Activated CD4-positive, alpha-beta memory T cell treated with anti-CD3 and anti-CD28 coated beads, Interleukin-2, amount 10 ng/mL, durations not matched to agents 7 days and 5 days (primary cell): ENCODE measurements at places on chromosomes 7 and 10.

DNA sequence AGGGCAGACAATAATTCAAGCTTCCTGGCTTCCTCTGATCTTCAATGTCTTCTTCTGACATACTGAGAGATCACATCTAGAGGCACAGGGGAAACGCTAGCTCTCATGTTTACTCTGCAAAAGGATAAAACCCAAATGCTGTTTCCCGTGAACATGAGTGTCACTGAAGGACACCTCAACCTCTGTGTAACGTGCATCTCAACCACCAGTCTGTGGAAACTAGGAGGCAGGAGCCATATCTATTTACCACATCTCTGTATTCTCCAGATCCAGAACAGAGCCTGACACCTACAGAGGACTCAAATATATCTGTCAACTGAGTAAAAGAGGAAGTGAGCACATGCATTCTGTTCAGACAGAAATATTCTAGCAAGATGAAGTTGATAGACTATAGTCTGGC lies 140.3 kb upstream of the TARP start:
- no peak for DNase-seq

- DNase-seq, result no peak
Observed at GRCh38 chr7:113349339-113349738, 231.0 kb upstream of the SMIM30 start.

DNA sequence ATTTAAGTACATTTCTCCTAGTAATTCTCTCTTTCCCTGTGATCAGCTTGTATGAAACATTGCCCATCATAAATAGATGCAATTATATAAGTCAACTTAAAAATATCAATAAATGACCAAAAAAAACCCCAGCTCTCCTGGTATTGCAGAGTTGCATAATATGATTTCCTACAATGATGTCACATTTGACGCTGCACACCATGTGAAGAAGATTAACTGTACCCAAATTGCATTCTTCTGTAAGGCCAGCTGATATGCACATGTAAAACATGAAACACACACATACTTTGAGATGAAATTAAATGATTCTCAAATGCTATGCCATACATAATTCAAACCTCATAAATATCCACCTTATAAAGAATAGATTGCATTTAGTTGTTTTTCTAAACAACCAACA lies 115.5 kb downstream of the AGMO start:
- no peak for DNase-seq

DNA sequence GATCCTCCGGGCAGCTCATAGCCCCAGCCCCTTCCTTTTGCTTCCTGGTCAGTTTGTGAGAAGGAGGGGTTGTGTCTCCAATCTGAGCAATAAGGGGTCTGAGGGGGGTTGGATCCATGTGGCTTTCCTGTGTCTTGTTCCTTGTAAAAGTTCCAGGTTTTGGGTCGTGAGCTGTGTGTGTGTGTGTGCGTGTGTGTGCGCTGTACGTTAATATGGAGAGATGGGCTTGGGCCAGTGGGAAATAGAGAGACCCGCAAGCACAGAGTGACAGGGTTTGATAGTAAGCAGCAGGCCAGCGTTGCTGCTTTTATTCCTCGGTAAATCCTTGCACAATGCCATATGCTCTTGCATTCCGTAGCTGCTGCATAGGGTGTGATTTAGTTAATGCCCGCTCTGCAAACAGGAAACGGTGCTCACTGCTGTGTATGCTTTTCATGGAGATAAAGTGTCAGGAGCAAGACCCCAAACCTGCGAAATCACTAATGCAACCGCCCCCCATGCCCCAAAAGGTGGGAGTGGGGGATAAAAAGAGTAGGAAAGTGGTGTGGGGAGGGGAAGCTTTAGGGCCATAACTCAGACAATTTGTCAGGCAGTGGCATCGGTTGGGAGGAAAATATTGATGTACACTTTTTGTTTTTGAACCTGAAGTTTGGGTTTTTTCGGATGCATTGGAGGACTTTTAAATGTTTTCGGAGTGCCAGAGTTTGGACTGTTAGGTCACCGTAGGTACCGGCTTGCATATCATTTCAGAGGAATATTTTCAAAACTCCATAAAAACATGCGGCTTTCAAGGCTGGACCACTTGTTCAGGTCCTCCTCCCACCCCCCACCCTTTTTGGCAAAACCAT lies 108.7 kb downstream of the TCF7L2 start:
- no peak for DNase-seq

DNA sequence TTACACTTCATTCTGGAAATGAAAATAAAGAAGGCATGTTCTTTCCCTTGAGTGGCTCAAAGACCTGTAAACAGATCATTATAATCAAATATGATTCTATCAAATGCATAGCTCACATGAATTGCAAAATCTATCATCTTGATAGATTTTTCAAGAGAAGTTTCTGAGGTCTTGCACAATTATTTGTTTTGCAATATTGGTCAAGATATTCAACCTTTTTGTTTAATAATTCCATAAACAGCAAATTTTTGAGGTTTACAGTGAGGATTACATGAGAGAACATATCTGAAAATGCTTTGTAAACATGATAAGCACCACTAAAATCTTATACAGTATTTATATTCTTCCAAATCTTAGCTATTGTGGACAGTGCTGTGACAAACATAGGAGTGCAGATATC lies 160.8 kb downstream of the HDAC9 start:
- DNase-seq, result no peak

- no peak for DNase-seq
Observed at GRCh38 chr7:40964610-40965009, 738.3 kb downstream of the INHBA start.

DNA sequence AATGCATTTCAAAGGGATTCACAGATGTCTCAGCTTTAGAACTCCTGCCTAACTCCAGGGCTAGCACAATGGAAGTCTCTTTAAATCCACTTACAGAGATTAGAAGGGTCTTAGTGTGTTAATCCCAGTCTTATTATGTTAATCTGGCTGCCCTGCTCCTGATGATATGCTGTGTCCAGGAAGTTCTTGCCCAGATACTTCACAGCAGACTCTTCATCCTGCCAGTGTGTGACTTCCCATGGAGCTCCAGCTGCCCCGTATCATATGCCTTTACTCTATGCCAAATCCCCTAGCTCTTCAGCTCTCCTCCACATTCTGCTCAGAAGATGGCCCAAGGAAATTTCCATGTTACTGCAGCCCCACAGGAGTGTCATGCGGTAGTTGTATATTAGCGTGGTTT lies 533.8 kb downstream of the GALNT17 start:
- no peak for DNase-seq

DNA sequence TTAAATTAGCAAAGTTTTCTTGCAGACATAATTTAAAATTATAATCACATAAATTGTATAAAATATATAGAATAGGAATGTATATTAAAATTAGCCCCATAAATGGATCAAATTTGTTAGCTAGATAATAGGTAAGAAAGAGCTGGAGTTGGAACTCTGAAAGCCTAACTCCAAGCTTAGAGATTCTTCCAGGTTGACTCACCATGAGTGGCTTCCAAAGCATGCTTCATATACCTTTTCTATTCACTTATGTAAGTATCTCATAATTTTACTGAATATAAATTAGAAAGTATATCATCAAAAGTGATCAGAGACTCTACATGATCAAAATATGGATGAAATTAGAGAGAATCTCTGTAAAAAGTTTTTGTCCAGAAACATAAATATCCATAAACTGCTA lies 320.7 kb upstream of the MAGI2 start:
- no peak for DNase-seq

DNA sequence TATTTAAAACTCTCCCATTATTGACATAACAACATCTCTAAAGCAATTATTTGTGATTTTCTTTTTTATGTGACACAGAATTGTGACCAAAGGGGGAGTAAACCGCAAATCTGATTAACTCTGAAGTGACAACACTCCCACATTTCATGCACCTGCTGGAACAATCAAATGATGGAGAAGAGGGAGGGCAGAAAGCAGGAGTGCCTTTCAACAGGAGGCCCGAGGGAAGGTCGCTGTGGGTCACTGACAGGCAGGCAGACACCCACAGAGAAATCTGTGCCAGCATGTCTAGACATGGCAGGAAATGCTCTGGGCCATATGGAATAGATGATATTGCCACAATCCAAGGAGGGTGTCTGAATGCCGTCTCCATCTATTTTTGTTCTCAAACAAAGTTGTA lies 247.3 kb downstream of the DOCK4 start:
- no peak for DNase-seq

DNA sequence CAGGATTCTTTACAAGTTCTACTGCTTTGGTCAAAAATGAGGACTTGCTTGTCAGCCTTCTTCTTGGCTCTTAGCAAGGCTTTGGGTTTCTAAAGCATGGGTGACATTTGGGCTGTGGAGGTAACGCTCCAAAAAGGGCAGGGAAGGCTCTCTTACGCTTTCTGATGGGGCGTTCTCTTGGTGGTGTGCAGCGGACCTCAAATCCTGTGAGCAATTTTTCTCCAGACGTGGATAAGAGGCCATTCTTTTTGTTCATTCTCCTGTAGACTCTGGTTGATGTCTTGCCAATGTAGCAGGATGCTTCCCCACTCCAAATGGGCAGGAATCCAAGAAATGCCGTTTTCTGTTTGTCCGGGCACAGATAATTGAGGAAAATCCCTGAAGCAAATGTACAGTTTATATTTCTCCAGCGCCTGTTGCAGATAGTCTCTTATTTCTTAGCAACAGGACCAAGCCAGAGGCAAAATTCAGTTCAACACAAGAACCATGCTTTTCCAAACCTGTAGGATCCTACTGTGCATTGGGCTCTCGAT lies 138.4 kb upstream of the NFE2L3 start:
- DNase-seq, result no peak

GRCh38 chr7:45924283-45924682 lies 3.2 kb upstream of the IGFBP3 start:
- DNase-seq, result no peak

DNA sequence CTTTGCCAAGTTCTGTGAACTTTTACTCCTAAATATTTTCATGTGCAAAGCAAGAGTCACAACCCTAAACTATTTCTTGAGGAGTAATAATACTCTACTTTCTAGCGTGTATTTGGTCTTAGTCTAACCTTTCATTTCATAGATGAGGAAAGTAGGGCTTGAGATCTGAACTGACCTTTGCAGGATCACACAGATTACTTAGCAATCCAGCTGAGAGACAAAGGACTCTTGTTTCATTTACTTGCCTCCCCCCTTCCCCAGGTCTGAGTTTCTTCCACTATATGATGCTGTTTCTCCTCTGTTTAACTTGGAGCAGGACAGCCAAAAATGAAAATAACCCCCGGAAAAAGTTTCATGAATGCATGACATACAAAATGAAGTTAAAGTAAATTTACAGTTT lies 75.3 kb upstream of the PTN start:
- DNase-seq, result no peak

DNA sequence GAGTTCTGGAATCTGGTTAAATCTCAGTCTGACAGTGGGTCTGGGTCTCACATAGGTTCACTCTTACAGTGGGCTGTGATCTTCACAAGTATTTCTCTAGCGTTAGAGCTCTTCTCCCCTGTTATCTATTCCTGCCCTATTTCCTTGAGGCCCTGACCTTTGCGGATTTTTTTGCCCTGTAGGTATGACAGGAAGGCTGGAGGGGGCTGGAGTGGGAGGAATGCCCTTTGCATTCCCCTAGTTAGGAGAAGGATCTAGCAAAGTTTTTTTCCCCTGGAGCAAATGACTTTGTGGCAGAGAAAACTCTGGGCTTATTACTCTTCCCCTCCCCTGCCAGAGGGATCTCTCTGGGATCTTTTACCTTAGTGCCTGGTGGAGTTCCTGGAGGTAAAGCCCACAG lies 49.2 kb downstream of the GALNT11 start:
- DNase-seq, result no peak

DNA sequence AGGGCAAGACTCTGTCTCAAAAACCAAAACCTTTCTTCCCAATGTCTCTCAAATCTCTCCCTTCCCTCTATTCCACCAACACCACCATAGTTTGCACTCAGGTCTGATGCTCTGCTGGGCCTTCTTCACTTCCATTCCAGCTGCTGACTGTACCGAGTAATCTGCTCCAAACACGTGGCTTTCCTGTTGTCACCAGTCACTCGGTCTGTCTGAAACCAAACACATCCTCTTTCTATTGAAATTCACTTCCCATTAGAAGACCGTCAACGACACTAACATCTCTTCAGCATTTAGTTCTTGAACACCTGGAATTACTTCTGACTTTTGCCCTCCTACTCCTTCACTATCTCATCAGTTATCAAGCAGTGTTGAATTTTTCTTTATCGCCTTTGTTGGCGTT lies 4.7 kb upstream of the NRF1 start:
- DNase-seq, result no peak

DNA sequence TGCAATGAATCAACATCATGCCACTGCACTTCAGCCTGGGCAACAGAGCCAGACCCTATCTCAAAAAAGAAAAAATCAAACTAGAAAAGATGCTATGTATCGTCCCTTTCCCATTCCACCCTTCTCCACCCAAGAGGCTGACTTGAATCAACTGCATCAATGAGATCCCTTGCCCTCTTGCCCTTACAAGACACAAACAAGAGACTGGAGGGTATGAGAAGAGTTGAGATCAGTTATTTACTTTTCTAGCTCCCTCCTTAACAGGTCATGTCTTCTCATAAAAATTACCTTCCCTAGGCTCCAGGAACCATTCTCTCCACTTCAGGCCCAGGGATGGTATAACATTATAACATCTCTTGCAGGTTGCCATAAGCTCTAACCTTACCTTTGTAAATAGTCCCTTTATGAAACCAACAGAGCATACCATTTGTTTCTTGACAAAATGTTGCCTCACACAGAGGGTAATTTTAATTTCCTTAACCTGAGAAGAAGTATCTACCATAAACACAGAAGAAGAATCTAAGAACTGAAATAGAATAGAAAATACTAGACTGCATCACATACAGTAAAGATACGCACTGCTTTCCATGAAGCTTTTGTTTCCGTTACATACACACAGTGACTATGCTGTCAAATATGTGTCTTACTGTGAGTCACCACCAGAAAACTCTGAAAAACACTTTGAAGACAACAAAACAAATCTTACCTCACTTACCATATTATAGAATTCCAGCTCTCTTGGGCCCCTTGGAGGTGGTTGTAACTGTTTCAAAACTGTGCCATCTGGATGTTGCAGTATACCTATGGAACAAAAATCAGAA lies 30.5 kb downstream of the IPMK start:
- DNase-seq, result no peak

DNA sequence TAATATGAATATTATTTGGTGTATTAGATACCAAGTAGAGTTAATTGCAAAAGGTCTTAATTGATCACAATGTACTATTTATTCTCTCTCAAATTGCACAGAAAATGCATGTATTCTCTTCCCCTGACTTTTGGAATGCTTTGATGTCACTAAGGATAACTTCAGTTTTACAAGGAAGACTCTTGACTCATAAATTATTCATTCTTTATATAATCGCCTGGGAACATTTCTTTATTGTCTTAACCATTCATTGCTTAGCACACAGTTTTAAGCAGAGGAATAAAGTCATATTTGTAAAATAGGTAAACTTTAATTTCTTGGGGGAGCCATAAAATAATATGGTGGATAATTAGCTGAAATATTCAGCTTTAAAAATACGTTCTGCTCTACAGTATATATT lies 306.0 kb upstream of the TMEM229A start:
- DNase-seq, result no peak
